ENCODE measurements at places on chromosomes 2 and 18. TPM values are rescaled to one million over a fixed set of nuclear protein-coding genes. Genes with fewer than 3 reads are reported as not detected.

GRCh38 chr18:42559069-42559690 lies 556.3 kb downstream of the RIT2 start:
- H3K36me3 ChIP-seq = no peaks in the 10 kb centered on the region
- DNase-seq = no peak
- no peak overlapping the region for H3K27ac ChIP-seq
- H3K4me1 ChIP-seq = no peaks in the 10 kb centered on the region
- no peak overlapping the region for H3K4me3 ChIP-seq
- H3K27me3 ChIP-seq = no peaks in the 10 kb centered on the region

- peaks cover 30% of the 10 kb centered on the region for H3K4me1 ChIP-seq
- H3K27ac ChIP-seq = no peak overlapping the region
- DNase-seq = no peak
- no peaks in the 10 kb centered on the region for H3K27me3 ChIP-seq
- H3K4me3 ChIP-seq = no peak overlapping the region
Measured at GRCh38 chr2:45289997-45290709, 280.9 kb upstream of the SIX2 start.

GRCh38 chr2:14064346-14064745 lies 568.2 kb upstream of the LRATD1 start:
- H3K4me3 ChIP-seq = no peak overlapping the region
- no peaks in the 10 kb centered on the region for H3K4me1 ChIP-seq
- no peaks in the 10 kb centered on the region for H3K27me3 ChIP-seq
- H3K27ac ChIP-seq = no peak overlapping the region
- DNase-seq = no peak

DNA sequence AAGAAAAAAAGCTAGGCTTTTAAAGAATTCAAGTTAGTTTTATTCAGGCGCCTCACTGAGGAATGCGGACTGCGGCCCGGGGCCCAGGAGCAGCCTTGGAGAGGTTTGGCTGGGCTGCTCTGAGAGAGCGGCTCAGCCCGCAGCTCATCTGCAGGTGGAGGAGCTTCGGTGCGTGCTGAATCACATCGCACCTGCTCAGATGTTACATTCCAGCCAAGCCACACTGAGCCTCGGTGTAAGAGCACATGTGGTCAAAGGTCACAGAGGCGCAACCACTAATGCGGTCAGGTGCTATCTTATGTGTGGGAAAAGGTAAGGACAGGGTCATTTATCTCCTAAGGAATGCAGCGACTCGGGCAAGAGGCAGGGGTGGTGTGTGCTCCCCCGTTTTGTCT lies 17.1 kb upstream of the CNDP1 start:
- no peak for DNase-seq
- H3K27me3 ChIP-seq = no peaks in the 10 kb centered on the region
- H3K4me1 ChIP-seq = no peaks in the 10 kb centered on the region
- H3K27ac ChIP-seq = no peak overlapping the region

SANBR gene
- total RNA-seq = 13.8 TPM

- no peak overlapping the region for H3K27ac ChIP-seq
- H3K4me3 ChIP-seq = no peak overlapping the region
- H3K27me3 ChIP-seq = no peaks in the 10 kb centered on the region
- H3K36me3 ChIP-seq = no peaks in the 10 kb centered on the region
Measured at GRCh38 chr18:51857989-51858388, 482.0 kb upstream of the DCC start.

GRCh38 chr2:216807857-216808272 lies 52.0 kb downstream of the TNP1 start:
- H3K27ac ChIP-seq = no peak overlapping the region
- DNase-seq = no peak
- H3K4me3 ChIP-seq = no peak overlapping the region
- H3K36me3 ChIP-seq = no peaks in the 10 kb centered on the region
